ENCODE measurements at places on chromosomes 11 and 22. TPM values are rescaled to one million over a fixed set of nuclear protein-coding genes. Genes with fewer than 3 reads are reported as not detected.

GRCh38 chr11:12822392-12823022 lies 148.3 kb downstream of the TEAD1 start:
- DNase-seq, result no peak

Gene ANO3
- not detected for total RNA-seq

GRCh38 chr22:39494471-39495120 lies 7.5 kb upstream of the MIEF1 start:
- no peak for DNase-seq

- DNase-seq, result no peak
Observed at GRCh38 chr11:75896843-75897419, 81.9 kb downstream of the UVRAG start.

DNA sequence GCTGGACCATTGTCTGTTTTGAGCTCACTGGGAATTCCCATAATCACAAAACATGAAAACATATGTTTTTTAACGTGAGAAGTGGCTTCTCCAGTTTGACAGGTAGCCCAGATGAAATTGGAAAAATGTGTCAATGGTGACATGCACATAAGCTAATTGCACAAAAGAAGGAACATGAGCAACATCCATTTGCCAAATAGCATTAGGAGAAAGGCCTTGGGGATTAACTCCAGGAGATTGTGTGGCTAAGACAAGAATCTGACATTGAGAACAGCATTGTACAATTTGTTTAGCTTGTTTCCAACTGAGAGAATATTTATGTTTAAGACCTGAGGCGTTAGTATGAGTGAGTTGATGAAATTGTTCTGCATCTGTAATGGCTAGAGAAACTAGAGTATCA lies 147.0 kb upstream of the API5 start:
- DNase-seq, result no peak

- peak; percentile 98 for DNase-seq
Observed at GRCh38 chr11:13126430-13126829, 117.3 kb downstream of the RASSF10 start.

Gene GAL
- total RNA-seq, result 70.8 TPM

- DNase-seq, result no peak
Observed at GRCh38 chr11:119686177-119686882, 42.7 kb downstream of the NECTIN1 start.

- no peak for DNase-seq
Observed at GRCh38 chr11:57324154-57324885, 432 bp downstream of the TNKS1BP1 start.

DNA sequence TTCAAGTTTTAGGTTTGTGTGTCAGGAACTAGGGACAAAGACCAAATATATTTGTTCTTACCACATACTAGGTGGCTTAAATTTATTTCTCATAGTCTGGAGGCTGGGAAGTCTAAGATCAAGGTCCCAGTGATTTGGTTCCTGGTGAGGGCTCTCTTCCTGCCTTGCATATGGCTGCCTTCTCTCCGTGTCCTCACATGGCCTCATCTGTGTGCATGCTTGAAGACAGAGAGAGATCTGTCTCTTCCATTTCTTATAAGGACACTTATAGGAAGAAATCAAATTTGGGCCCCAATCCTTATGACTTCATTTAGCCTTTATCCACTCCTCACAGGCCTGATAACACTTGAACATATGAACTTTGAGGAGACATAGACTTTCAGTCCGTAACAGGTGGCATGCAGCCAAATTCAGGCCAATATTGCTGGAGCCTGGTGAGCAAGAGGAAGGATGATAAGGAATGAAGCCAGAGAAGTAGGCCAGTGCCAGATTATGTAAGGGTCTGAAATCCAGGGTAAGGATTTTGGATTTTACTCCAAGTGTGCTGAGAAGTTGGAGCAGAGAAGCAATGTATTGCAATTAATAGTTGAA lies 35.1 kb downstream of the TTC17 start:
- no peak for DNase-seq

GRCh38 chr11:119448380-119448779 lies 25.4 kb upstream of the THY1 start:
- DNase-seq, result no peak

DNA sequence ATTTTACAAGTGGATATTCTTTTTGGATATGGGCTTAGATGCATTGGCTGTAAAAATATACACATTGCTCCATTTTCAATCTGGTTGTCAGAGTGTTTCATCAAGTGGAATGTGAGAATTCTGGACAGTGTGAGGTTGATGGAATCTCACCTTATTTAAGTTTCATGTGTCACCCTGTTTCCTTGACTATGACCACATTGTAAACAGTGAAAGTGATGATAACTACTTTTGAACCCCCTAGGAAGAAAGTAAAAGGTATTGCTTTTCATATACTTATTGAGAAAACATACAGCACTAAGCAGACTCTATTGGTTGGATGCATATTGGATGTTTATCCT lies 490.5 kb upstream of the RAG2 start:
- DNase-seq, result no peak

DNA sequence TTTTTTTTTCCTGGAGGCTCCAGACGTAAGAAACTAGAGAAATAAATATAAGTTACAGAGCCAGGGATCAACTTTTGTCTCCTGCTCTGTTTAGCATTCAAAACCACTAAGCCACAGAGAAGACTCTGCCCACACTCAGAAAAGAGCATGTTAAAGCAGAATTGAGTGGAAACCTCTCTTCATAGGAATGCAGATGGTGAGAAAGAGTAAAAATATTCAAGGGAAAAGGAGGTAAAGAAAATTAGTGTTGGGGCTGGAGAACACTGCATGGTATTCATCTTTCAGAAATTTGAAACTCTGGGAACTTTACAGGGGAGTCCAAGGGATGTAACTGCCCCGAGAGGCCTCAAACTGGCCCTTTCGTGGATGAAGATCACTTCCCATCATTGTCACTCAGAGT lies 65.1 kb downstream of the CLMP start:
- DNase-seq, result no peak

Gene OR5T1
- total RNA-seq, result not detected

Gene ALX4
- not detected for total RNA-seq

DNA sequence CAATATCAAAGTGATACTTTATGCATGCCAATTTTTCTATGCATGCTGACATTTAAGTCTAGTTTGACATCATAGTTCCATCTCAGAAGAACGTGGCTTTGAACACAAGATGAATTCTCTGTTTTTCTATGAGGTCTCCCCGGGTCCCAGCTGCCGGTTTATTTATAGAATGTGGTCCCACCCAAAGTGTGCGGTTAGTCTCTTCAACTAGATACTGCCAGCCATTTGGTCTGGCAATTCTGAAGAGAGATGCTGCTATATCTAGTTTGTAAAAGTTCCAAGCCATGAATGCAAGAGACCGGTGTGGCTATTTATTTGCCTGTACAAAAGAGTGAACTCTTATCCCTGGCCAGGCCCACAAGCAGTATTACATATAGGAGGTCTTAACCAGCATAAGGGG lies 9.2 kb downstream of the OR5A2 start:
- DNase-seq, result no peak

DNA sequence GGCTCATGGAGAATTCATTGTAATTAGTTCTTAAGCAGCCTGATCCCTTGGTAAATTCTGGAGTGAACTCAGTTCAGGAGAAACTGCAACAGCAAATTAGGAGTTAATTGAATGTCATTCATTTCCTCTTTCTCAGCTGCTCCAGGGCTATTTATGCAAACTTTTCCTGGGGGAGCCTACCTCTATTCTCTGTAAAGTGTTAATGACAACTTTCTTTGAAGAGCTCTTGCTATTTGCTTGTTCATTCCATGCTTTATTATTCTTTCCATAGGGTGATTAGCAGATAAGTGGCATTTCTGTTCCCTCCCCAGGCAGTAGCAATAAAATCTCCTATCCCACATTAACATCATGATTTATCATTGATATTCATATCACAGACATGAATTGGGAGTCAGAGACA lies 267.6 kb upstream of the DDI1 start:
- DNase-seq, result no peak

DNA sequence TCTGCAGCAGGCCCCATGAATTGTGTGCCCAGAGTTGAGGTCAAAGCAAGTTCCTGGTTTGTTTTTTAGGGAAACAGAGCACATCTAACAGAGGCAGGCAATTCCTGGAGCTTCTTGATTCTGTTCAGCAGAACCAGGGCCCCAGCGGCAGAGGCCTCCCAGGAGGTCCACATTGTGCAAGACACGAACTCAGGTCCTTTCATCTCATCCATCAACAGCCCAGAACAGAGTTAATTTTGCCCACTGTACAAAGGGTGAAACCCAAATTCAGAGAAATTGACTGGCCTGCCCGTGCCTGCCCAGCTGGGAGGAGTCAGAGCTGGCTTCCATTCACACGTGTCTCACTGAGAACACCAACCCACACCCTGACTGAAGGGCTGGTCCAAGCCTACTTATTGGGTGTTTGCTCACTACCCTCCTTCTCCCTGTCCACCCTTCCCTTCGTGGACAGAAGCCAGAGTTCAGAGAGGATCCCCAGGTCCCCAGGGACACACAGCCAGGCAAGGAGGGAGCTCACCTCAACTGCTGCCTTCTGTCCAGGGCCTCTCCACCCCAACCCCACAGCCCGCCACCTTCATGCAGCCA lies 607.1 kb downstream of the TBC1D22A start:
- DNase-seq, result no peak

- peak; percentile 92 for DNase-seq
Observed at GRCh38 chr11:114295676-114296604, at the start of gene NNMT. Gene NNMT (plus strand): TSS chr11:114296399. CDS start chr11:114296557, 158 bp downstream.

GRCh38 chr11:73465871-73466270 lies 89.7 kb downstream of the RELT start:
- DNase-seq, result no peak

GRCh38 chr11:27012234-27012921 lies 18.5 kb downstream of the FIBIN start:
- DNase-seq, result no peak

GRCh38 chr22:47370448-47371262 lies 608.2 kb downstream of the TBC1D22A start:
- DNase-seq, result no peak

DNA sequence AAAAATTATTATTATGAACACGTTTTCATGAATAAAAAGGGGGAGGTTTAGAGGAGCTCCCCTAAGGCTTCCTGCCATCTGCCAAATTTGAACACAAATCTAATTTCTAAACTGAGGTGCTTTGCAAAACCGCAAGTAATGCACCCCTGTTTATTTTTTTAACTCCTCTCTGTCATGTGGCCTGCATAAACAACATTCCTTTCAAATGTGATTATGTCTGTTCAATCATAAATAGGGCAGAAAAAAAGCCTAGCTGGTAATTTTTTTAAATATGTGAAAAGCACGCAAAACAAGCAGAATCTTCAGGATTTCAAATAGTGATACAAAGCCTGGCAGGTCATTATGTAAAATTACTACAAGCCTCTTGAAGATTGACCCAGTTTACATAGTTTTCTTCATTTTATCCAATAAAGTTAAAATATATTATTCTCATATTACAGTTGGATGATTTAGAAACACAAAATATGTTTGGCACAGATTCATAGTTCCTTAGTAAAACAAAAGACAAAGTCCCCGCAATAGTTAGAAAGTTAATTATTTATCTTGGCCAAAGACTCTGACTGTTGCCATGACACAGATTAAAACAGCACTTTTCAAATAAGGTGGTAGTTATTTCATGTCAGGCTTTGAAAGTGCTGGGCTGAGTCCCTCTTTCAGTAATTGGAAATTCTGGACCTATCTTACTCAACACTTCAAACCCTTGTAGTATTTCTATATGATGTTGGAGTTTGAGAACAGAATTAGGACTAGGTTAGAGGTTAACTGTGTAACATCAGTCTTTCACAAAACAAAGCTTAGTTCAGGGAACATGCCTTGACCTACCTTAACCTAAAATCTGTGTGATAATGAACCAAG lies 200.3 kb upstream of the MPPED2 start:
- DNase-seq, result peak; percentile 29

- no peak for DNase-seq
Observed at GRCh38 chr11:31636983-31637382, 127.4 kb downstream of the ELP4 start.

DNA sequence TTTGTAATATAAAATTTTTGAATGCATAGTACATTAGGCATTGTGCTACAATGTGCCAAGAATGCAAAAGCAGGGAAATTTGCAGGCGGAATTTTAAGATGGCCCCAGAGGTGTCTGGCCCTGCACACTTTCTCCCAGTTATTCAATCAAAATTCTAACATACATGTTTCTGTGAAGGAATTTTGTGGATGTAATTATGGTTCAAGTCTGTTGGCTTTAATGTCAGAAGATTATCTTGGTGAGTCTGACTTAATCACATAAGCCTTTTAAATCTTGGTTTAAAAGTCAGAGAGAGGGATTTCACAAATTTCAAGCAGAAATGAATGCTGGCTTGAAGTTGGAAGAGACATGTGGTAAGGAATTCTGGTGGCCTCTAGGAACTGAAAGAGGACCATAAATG lies 423.4 kb upstream of the CCDC179 start:
- DNase-seq, result no peak

Gene OR8G1
- not detected for total RNA-seq

Gene SYCE3
- 1.0 TPM for total RNA-seq

DNA sequence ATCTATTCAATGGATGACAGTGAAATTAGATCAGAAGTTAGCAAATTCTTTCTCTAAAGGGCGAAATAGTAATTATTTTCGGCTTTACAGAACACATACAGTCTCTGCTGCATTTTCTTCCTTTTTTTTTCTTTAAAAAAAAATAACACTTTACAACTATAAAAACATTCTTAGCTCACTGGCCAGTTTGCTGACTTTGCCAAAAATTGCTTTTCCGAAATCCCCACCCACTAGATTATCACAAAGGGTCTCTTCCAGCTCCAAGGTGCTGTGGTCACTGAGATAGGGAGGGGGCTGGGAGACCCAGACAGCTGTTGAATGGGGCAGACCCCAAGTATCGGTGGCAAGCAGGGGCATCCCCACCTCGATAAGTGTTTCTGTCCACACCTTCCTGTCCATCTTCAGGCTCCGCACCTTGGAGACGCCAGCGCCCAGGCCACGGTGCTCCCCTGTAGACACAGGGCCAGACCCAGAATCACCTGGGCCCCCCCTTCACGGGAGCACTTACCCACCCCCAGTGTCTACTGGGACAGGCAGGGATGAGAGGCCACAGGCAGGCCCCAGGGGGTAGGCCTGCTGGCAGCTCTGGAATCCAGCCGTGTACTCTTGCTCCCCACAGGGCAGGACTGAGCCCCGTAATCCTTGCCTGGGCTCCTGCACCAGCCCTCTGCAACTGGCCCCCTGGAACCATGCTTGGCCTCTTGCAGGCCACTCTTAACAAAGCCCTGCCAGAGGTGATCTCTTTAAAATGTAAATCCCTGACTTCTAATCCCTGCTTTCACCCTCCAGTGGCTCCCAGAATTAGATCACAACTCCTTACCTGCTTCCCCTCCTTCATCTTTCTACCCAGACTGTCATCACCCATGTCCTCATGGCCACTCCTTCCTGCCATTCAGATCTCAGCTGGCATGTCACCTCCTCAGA lies 31.5 kb upstream of the PDE2A start:
- no peak for DNase-seq

DNA sequence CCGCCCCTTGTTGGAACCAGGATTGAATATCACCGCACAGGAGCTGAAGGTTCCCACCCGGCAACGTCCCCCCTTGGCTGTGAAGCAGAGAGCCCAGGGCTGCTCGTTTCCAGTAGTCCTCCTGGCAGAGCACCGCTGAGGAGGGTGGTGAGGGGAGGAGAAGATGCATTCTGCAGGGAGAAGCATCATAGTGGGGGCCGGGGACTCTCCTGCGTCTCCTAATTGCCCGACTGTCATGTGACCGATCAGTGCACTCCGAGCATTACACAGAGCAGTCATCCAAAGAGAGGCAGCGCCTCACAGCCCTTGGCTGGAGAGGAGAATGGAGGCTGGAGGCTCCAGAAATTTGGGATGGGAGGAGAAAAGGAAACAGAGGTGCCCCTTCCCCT lies 85.0 kb upstream of the SEPTIN5 start:
- no peak for DNase-seq
